ENCODE measurements at places on chromosomes 5 and 9.

DNA sequence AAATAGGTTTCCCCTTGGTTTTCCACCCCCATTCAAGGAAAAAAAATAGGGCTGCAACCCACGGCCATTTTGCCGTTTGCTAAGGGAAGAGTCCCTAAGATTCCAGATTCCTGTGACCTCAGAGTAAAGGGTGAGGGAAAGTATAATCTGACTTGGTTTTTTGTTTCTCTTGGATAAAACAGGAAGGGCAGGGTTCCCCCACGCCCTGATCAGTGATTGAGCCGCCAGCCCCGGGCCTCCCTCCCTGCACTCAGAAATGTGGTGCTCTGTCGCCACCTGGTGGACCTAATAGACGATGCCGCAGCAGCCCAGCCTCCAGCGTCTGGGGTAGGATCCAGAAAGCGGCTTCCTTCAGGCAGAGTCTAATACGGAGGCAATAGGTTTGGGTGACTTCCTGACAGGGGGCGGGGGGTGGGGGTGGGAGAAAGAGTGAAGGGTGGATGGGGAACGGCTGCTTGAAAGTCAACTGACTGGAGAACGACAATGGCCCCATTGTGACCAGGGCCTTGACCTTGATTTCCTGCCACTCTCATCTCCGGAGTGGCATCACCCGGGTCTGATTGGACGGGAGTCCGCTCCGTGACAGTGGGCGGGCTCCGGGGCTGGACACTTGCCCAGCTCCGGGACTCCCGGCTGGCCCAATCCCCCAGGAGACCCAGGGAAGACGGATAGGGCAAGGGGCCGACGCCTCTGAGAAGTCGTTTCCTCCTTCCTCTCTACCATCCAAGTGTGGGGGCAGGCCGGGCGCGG lies 17.8 kb upstream of the CYSTM1 start:
- DNase-seq, result peak; percentile 67

DNA sequence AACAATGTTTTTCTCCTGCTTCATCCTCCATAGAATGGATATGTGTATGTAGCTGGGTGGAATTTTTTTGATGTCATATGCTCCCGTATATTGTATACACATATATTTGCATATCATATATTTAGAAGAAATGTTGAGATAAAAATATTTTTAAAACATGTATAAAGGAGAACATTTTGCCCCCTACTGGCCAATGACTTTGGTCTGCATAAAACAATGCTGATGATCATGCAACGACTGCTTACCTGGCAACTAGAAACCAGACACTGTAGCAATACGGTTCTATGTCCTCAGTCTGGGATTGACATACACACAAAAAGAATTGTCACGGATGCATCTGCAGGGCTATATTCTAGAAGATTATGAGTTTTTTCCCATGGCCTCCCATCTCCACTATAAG lies 503.6 kb downstream of the ELAVL2 start:
- DNase-seq, result no peak

DNA sequence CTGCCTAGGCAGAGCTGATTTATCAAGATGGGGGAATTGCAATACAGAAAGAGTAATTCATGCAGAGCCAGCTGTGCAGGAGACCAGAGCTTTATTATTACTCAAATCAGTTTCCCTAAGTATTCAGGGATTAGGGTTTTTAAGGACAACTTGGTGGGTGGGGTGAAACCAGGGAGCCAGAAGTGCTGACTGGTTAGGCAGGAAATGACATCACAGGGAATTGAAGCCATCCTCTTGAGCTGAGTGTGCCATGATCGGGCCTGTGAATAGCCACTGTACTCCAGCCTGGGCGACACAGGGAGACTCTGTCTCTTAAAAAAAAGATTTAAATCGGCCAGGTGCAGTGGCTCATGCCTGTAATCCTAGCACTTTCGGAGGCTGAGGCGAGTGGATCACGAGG lies 45.3 kb upstream of the CDK5RAP2 start:
- no peak for DNase-seq

GRCh38 chr9:70602321-70603019 lies 188.0 kb upstream of the KLF9 start:
- peak; percentile 17 for DNase-seq

DNA sequence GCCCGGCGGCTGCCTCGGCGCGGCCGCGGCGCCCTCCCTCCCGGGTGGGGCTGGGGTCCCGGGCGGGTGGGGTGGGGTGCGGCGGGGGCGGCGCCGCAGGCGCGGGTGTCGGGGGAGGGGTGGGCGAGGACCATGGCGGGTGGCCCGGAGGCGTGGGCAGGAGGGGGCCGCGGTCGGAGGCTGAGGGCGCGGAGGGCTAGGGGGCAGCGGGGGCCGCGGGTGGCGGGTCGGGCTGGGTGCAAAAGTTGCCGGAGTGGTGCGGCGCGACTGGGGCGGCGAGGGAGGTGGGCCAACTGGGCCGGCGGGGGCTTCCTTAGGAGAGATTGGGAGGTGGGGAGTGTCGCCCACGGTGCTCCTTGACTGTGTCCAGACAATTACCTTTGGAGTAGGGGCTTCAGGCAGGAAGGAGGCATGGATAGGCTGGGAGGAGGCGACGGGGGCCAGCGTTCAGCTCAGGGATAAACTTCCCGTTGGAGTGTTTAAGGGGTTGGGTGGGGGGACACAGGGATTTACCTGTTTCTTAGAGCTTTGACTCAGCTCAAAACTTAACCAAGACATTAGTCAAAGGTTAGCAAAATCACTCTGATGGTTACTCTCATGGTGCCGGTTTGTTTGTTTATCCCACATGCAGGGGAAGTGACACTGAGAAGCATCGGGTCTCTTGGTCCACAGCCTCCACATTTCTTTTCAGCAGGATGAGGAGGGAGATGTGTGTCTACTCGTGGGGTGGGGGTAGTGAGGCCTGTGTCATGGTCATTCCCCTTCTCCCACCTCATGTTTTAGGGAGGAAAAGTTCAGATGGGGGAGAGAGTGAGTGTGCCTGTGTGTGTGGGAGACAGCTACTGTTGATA lies 859 bp downstream of the CSNK1G3 start:
- no peak for DNase-seq

- DNase-seq, result no peak
These were observed 106.9 kb upstream of the LARP1 start for GRCh38 chr5:154648229-154648628.

DNA sequence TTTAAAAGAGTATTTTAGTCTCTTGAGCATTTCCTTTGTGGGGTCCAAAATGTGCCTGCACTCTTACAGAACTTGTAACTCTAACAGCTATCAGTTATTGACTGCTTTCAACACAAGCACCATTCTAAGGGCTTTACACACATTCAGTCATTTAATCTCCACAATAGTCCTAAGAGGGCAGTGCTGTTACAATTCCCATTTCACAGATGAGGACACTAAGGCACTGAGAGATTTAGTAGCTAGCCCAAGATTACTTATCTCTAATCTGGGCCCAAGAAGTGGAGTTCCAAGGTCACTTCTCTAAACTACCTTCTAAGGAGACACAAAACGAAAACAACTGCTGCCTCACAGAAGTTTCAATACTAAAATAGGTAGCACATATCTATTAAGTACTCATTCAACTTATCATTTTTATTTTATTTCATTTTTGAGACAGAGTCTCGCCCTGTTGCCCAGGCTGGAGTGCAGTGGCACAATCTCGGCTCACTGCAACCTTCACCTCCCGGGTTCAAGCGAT lies 275.2 kb downstream of the CWC27 start:
- no peak for DNase-seq

DNA sequence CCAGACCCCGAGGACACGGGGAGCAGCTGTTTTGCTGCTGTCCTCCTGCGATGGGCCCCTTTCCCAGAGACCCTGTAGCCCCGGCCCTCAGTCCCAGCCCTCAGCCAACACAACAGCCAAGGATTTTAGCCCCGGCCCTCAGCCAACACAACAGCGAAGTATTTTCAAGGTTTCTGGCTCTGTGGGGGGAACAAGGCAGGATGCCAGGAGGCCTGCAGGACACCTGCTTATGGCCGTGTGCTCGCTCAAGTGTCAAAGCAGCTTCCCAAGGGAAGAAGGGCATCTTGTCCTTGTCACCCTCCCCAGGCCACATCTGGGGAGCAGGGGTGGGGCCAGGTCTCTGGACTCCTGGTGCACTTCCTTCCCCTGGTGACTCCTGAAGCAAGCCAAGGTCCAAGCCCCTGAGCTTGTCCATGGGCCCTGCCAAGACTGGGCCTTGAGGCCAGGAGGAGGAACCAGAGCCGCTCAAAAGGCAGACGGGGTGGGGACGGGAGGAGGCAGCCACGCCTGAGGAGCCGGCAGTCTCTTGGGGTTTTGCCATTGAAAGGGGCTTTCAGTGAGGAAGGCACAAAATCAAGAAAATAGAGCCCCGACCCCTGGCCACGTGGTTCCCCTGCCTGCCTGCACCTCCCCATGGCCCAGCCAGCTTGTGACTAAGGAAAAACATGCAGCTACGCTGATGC lies 10.8 kb downstream of the KCNT1 start:
- no peak for DNase-seq

DNA sequence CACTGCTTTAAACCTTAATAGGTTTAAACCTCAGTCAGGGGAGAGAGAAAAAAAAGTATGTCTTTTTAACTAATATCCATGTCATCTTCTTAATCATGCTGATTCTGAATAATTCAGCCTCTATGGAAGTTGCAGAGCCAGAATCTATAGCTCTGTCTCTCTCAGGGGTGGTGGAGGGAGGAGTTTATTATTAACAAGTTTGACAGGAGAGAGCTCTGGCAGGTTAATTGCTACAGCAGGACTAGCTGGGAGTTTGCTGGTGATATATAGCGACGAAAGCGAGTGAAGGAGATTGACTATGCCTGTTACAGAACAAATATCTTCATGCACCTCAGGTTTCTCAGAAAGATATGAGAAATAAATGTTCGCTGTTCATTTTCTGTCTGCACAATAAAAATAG lies 586.4 kb downstream of the TLE4 start:
- no peak for DNase-seq

DNA sequence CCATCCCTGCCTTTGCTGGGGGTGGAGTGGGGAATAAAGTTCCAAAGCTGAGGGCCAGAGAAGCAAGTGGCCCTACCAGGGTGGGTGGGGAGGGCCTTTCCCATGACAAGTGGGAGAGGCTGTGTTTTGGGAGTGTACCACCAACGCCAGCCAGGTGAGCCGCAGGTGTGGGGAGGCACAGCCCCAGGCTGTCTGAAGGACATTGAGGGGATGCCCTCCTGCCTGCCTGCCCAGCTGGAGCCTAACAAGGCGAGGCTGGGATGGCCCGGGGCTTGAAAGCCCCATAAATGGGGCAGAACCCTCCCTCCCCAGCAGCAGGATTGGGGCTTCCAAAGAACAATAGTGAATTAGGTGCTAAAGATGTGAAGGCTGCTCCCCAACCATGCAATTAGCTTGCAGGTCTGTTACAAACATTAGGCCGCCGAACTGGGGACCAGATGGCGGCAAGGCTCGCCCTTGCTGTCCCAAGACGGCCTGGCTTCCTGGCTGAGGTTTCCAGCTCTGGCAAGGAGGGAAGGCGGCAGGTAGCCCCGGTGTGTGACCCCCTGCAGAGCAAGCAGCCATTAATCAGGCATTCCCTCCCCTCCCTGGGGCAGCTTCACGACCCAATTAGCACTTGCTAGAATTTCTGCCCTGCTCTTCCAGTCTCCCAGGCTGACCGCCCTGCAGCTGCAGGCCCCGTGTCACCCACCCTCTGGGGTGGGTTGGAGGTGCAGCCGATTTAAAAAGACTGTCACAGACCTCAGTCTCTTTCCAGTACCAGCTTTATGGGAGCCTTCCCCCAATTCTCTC lies 42.9 kb downstream of the FGF18 start:
- no peak for DNase-seq

GRCh38 chr5:66281294-66281693 lies 137.2 kb downstream of the SREK1 start:
- DNase-seq, result no peak
